ENCODE measurements at places on chromosomes 12 and 14.
A peak's percentile ranks its signal among the peaks of the same experiment; 100 is the strongest.

DNA sequence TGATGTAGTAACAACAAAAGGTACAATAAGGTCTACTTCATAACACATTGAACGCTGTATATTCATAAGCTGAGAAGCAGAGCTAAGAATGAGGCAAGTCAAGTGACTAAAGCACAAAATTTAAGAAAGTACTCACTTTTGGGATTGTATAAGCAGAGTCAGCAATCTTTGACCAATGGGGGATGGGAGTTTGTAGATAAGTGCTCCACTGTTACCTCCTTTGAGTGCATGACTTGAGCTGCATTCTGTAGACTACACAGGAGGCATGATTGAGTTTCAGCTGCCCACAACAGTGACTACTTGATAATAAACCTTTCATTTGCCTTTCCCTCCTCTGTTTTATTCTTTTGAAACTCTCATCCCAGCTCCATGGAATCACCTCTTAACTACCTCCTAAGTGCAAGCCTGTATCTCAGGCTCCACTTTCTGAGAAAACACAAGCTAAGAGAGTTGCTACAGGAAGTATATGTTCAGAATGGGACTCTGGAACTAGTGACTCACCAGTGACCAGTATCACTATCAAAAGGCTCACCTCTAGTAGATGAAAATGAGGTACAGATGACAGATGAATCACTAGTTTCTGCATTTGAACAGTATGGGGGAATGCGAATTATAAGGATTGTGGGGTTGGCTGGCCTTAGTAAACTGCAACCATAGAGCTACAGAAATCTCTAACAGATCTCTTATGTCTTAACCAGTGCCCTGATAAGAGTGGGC, 49.2 kb downstream of the SLC35F4 start:
- peak; percentile 11 for DNase-seq

GRCh38 chr12:108784270-108784669, 53.0 kb upstream of the CORO1C start:
- no peak for DNase-seq

GRCh38 chr14:22493753-22494152, 95.3 kb downstream of the DAD1 start:
- no peak for DNase-seq

- DNase-seq = no peak
Observed at GRCh38 chr12:3380200-3381043, 110.6 kb upstream of the PRMT8 start.

DNA sequence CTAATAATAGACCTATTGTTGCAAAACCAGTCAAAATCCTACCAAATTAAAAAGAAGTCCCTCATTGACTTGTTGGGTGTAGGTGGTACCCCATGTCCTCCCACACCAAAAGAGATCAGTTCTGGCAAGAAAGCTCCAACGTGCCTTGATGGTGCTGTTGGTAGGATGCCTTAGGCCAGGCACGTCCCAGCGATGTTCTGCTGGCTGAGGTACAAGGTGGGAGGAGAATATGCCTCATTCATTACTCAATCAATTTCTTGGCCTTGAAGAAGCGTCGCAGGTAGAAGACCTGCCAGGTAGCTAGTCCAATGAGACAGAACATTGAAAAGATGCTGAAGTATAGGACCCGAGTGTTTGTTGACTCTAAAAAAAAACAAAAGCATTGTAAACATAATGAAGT, 7.8 kb upstream of the NEK9 start:
- no peak for DNase-seq

GRCh38 chr12:12467688-12468261, 94.9 kb downstream of the DUSP16 start:
- DNase-seq = no peak

- no peak for DNase-seq
Observed at GRCh38 chr14:101062065-101062450, 158.5 kb upstream of the RTL1 start.

- no peak for DNase-seq
Observed at GRCh38 chr12:30694412-30695198, 1.1 kb downstream of the IPO8 start.

GRCh38 chr14:70887737-70888499, 19.3 kb upstream of the PCNX1 start:
- DNase-seq = no peak

- DNase-seq = no peak
Observed at GRCh38 chr12:129534966-129535750, 368.7 kb downstream of the TMEM132D start.

DNA sequence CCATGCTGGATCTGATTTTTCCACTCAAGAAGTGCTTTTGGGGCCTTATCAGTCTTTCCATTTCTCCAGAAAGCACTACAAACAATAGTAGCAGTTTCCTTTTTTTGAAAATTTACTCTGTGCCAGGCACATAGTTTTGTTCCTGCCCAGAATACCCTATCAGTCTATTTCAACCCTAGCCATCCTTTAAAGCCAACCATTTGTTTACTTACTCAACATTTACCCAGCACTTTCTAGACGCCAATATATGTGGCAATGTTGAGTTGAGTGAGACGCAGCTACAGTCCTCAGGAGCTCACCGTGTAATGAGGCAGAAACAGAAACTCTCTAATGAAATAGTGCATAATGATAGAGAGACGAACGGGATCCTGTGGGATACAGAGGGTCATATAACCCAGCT, 32.9 kb upstream of the CHST11 start:
- DNase-seq = no peak

- DNase-seq = no peak
Observed at GRCh38 chr12:3289702-3290101, 201.3 kb upstream of the PRMT8 start.

DNA sequence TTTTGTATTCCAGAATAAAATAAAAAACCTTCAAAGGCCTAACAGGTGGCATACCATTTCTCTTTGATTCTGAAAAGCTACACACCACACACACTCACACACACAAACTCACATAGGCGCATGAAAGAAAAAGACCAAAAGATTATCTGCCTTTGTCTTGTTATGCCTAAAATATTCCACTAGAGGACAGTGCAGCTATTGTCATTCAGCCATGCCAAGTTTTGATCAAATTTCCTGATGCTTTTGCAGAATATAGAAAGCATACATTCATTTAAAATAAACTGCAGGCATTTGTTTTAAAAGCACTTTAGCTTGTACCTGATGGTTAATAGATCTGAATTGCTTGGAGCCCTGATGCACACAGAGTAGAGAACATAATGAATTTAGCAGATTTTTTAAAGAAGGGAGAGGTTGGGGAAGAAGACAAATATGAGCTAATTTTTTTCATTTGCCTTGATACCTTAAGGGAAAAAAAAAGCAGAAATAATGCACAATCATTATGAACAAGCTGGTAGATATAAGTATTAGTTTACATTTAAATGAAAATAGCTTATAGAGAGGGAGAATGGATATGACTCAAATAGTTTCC, 1766.9 kb upstream of the SEL1L start:
- DNase-seq = peak; percentile 19

DNA sequence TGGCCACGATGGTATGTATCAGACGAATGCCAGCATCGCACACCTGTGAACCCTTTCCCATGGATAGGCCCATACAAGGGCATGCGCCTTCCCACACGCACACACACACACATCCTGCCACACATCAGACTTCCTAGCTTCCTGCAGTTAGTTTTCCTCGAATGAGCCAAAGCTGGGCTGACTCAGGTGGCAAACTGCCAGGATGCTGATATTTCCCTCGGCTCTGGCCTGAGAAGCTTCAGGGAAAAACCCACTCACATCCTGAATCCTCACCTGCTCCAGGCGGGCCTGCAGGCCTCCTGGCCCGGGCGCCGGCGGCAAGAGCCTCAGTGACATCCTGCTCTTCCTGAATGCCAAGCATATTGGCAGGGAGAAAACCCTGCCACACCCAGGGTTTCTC, 22.4 kb downstream of the CALM1 start:
- DNase-seq = peak; percentile 49

DNA sequence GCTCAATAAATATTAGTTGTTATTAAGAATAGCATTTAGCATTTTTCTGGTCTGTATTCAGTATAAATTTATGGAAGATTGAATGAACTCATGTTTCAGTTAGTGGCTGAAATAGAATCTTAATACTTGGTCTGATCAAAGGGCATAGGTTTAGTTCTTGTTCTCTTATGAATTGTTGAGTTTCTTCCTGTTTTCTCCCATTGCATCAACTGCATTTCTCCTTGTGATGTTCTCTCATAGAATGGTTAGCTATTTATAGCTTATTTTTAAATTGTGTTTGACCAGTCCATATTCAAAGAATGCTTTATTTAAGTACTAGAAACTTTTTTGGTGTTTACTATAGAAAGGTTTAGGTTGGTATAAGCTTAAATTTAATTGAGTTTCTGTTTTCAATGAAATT, 29.8 kb downstream of the APAF1 start:
- DNase-seq = no peak

GRCh38 chr14:63542231-63542999, 762 bp downstream of the PPP2R5E start:
- peak; percentile 67 for DNase-seq

GRCh38 chr12:12791756-12792369, 6.4 kb downstream of the APOLD1 start:
- no peak for DNase-seq

DNA sequence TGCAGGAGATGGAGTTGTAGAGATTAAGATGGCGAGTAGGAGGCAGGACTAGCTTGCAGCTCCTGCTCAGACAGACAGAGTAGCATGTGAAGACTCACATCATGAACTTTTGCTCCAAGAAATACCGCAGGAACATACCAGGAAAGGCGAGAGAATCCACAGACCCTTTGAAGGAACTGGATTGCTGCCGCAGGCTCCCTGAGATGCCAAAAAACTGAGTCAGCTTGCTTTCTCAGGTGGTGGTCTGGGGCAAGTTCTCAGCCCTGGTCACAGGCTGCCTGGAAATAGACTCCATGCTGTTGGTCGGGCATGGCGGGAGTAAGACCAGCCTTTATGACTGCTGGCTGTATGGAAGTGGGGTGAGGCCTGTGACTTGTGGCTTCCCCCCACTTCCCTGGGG, 163.6 kb upstream of the NAV3 start:
- DNase-seq = no peak

GRCh38 chr14:72903716-72904115, 9.8 kb upstream of the DPF3 start:
- no peak for DNase-seq

- DNase-seq = peak; percentile 24
Observed at GRCh38 chr12:8018666-8019581, 13.6 kb upstream of the FOXJ2 start.

GRCh38 chr14:96888158-96888557, 91.0 kb downstream of the VRK1 start:
- no peak for DNase-seq

GRCh38 chr14:76564471-76565422, 188.8 kb downstream of the ESRRB start:
- no peak for DNase-seq

DNA sequence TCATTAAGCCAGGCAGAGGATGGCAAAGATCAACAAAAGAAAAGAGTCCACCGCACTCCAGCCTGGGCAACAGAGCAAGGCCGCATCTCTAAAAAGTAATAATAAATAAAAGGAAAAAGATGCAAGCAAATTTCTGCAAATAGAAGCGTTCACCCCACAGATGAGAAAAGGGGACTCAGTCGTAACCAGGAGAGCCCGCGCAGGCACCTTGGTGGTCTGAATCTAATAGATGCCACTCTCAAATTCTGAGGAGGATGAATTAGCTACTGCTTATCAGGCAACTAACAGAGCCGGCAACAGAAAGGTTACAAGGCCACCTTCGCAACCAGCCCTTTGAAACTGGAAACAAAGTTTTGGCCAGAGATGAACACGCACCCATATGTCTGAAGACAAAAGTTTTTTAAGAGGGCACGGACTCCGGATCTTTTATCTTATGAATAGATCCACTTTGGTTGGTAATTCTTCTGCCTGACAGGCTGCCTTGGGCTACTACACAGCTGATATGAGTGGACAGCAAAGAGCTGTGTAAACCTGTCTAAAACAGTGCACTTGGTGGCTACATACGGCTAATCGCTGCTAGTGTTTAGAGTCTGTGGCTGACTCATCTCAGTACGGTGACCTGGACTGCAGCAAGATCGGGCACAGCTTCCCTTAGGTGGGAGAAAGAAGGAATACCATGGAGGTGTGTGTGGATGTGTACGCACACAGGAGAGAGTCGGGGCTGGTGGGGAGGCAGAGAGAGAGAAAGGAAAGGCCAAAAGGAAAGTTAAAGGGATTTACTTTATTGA, 32.9 kb upstream of the TTC7B start:
- DNase-seq = no peak

DNA sequence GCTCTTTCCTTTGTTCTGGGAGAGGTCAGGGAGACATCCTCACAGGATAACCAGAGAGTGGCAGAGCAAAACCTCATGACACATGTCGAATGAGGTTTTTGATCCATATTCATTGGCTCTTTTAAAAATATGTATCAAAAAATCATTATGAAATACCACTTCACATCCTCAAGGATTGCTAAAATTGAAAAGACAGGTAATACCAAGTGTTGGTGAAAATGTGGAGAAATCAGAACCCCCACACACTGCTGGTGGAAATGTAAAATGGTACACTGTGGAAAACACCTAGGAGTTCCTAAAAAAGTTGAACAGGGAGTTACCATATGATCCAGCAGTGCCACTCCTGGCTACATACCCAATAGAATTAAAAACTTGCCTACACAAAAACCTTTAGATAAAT, 107.8 kb upstream of the ARID2 start:
- no peak for DNase-seq

GRCh38 chr14:89367779-89368120, 49.3 kb downstream of the FOXN3 start:
- no peak for DNase-seq
